ENCODE measurements at places on chromosomes 1 and 21. TPM values are rescaled to one million over a fixed set of nuclear protein-coding genes. Genes with fewer than 3 reads are reported as not detected.

Gene TMEM82
- total RNA-seq: not detected

Gene HSD3B2
- total RNA-seq: not detected

Gene LPAR3
- total RNA-seq: 2.6 TPM

Gene TNFRSF18
- total RNA-seq: not detected

Gene CFAP45
- total RNA-seq: 0.85 TPM

Gene CLDN17
- total RNA-seq: not detected

Gene ERG
- total RNA-seq: 0.28 TPM

Gene FCN3
- not detected for total RNA-seq

Gene STMN1
- total RNA-seq: 23.5 TPM

Gene GUCA2B
- not detected for total RNA-seq

Gene MRPL55
- 59.3 TPM for total RNA-seq

Gene C8B
- total RNA-seq: not detected

Gene GPA33
- not detected for total RNA-seq

Gene OR2T2
- total RNA-seq: not detected

Gene EDARADD
- 0.09 TPM for total RNA-seq

Gene PTAFR
- total RNA-seq: not detected

Gene ZZZ3
- total RNA-seq: 67.6 TPM

Gene GPR3
- total RNA-seq: 0.09 TPM

Gene RNU1-1
- total RNA-seq: 3,030 TPM

Gene RPE65
- total RNA-seq: not detected

Gene CNTN2
- total RNA-seq: not detected

Gene PRRX1
- 32.9 TPM for total RNA-seq

Gene ATP1A4
- not detected for total RNA-seq

Gene ARHGEF10L
- 15.1 TPM for total RNA-seq

Gene COL18A1
- total RNA-seq: 59.3 TPM

Gene CD244
- total RNA-seq: not detected

Gene DIRAS3
- 2.8 TPM for total RNA-seq

Gene LRRC39
- total RNA-seq: 0.46 TPM

Gene MYOM3
- not detected for total RNA-seq

Gene AMIGO1
- total RNA-seq: 1.6 TPM

Gene ZNF496
- 8.6 TPM for total RNA-seq

Gene GALE
- total RNA-seq: 11.4 TPM

Gene TMEM167B
- 38.1 TPM for total RNA-seq

Gene BNIPL
- total RNA-seq: 0.14 TPM

Gene NTNG1
- total RNA-seq: 1.7 TPM

Gene MTMR11
- 2.4 TPM for total RNA-seq

Gene TOMM20
- 89.9 TPM for total RNA-seq

Gene TFF2
- not detected for total RNA-seq

Gene COL8A2
- 2.0 TPM for total RNA-seq

Gene LRRC71
- total RNA-seq: not detected

Gene GPR61
- 0.28 TPM for total RNA-seq

Gene PCAT6
- 0.55 TPM for total RNA-seq

Gene CGN
- total RNA-seq: under 0.01 TPM

Gene EPHA2
- 11.7 TPM for total RNA-seq

Gene SLC44A5
- 0.09 TPM for total RNA-seq

Gene S100A8
- total RNA-seq: not detected

Gene TRIM46
- total RNA-seq: 2.5 TPM

Gene CATSPERE
- total RNA-seq: 1.0 TPM

Gene IVL
- not detected for total RNA-seq

Gene DPT
- 0.18 TPM for total RNA-seq

Gene USH2A
- under 0.01 TPM for total RNA-seq

Gene DNASE2B
- not detected for total RNA-seq

All from smooth muscle cell of bladder (primary cell).